NCI-H510A (cell line): ENCODE measurements at places on chromosomes 11 and 22.

DNA sequence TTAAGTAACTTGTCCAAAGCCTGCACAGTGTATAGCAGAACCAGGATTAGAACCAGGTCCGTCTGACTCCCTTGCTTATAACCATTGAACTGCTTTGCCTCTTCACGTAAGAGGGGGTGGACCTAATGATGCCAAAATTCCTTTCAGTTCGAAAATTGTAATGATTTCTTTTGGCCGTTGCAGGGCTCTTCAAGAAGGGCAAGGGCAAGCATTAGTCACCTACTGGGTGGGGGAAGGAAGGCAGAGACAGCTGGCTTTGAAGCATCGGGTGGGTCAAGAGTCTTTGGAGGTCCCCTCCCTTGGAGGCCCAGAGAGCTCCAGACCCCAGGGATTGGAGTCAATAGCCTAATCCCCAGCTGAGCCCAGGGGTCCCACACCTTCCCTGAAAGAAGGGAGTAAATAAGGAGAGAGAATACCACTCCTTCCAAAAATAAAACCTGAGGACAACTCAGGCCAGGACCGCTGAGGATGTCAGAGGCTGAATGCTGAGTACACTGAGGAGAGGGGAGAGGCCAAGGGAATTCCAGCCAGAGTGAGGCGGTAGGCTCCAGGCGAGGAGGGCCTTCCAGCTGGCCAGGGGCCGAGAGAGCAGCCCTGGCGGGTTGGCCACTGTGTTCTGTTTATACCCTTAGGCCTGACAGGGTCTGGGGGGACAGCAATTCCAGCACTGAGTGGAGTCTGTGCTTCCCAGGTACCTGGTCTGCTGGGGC is 14.1 kb downstream of the CREB3L1 start:
- no peak for DNase-seq

- DNase-seq = no peak
These were observed 621.3 kb downstream of the ETS1 start for GRCh38 chr11:127965939-127966668.

DNA sequence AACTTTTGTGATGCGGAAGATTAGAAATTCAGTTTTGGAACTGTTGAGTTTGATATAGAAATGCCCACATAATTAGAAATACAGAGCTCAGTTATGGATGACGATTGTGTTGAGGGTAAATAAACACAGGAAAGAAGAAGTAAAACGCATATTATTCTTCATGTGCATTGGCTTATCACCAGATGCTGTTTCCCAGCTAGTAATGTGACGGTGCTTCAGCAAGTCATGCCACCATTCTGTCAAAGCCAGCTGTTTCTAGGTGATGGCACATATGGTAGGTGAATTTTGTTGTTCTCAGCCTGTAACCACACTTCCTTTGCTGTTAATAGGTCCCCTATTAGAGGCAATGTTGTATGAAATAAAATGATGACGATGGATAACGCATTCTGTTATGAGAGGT is 68.9 kb downstream of the C11orf65 start:
- DNase-seq = no peak

DNA sequence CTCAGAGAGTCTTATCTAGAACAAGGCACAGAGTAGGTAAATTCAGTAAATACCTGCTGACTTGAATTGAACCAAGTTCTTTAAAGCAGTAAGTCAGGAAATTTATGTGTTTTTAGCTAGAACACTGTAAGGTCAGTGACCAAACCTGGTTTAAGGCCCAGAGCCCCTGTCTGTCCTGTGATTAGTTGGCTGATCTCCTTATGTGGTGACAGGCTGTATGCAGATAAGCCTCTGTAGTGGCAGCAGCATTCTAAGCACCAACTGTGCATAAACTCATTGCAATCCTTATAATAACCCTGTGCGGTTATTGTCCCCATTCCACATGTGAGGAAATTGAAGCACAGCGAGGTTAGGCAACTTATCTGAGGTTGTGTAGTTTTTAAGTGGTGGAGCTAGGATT is 40.5 kb downstream of the FBXO7 start:
- DNase-seq = no peak

GRCh38 chr11:110973401-110973980 is 261.3 kb upstream of the ARHGAP20 start:
- DNase-seq = no peak

GRCh38 chr11:78830277-78830819 is 255.7 kb upstream of the NARS2 start:
- DNase-seq = no peak
